ENCODE measurements at places on chromosomes 5 and 9.

- no peak for DNase-seq
These were observed 124.9 kb upstream of the RUSC2 start for GRCh38 chr9:35364817-35365585.

DNA sequence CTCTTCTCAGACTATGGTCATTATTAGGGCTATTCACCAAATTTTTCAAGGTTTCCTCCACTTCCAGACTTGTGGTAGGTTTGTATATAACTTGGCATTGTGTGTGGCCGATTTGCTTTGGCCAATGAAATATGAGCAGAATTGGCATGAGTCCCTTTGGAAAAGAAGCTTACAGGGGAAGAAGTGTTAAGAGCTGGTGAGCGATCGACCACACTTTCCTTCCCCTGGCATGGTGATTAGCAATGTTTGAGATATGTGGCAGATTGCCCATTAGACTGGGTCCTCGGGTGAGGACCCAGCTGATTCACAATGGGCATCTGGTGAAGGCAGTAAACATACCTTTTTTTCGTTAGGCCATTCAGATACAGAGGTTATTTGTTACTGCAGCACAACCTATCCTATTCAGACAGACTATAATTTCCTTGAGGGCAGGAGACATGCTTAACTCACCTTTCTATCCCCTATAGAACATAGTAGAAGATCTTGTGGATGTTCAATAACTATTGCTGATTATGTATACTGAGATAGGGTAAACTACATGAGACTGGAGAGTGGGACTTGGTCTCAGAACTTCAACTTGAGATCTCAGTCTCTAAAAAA is 62.8 kb upstream of the KLF9 start:
- DNase-seq: no peak

DNA sequence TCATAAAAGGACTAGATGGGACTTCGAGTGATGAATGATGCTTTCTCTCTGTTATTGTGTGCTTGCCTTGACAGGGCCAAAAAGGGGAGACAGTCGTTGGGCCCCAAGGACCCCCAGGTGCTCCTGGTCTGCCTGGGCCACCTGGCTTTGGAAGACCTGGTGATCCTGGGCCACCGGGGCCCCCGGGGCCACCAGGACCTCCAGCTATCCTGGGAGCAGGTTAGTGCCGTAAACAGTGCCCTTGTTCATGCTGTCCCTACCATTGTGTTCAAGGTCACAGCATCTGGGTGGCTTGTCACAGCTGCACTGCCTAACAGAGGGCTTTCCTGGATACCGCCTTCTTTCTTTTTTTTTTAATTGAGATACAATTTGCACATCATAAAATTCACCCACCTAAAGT is 48.7 kb upstream of the TGFBR1 start:
- DNase-seq: no peak

GRCh38 chr5:178273665-178274541 is 41.3 kb upstream of the PHYKPL start:
- DNase-seq: no peak

DNA sequence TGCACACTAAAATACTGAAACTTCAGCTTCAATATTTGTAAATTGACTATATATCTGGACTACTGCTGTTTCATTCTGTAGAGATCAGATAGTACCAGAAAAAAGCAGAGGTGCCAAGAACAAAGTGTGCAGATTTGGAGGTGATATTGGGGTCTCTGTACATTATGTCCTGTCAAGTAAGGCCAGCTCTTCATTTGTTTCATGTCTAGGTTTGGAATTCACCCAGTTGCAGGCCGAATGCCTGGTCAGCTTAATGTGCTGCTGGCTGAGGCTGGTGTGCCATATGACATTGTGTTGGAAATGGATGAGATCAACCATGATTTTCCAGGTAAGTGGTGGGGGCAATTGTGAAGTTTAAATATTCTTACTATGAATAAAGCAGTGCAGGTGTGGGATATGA is 96.9 kb downstream of the NNT start:
- DNase-seq: no peak

DNA sequence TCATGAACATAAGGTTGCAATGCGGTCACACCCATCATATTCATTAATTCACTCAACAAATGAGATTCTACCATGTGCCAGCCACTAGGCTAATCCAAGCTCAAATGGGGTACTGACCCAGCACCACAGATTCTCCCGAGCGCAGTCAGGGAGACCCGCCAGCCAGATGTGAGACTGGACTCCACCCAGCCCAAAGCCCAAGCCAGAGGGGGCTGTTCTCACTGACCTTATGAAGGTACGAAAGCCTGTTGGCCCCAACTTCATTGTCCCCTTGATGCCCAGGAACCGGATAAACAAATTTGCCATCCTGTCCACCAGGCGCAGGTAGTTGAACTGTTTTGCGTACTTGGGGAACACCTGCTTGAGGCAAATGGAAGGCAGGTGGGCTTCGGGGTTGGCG is 218.8 kb downstream of the DAB2IP start:
- no peak for DNase-seq

GRCh38 chr5:80177236-80177635 is 78.6 kb downstream of the SERINC5 start:
- DNase-seq: no peak

DNA sequence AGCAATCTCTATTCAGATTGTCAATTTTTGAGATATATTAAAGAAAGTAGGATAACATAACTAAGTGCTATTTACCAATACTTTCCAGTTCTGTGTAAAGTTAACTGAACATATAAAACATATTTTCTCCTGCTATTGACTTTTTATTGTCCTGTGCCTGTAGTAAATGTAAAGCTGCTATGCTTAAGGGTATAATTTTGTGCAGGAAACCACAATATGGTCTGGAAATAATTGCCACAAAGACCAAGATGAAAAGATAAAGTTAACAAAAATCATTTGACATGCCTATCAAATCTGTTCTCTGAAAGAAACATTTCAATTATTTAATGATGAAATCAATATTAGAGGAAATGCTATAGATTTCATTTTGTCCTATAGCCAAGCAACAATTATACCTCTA is 121.3 kb downstream of the FGF10 start:
- no peak for DNase-seq

All from OCI-M1 (cell line).